Fibroblast of mammary gland (primary cell): ENCODE measurements at places on chromosomes 1 and 21.
A peak's percentile ranks its signal among the peaks of the same experiment; 100 is the strongest.

DNA sequence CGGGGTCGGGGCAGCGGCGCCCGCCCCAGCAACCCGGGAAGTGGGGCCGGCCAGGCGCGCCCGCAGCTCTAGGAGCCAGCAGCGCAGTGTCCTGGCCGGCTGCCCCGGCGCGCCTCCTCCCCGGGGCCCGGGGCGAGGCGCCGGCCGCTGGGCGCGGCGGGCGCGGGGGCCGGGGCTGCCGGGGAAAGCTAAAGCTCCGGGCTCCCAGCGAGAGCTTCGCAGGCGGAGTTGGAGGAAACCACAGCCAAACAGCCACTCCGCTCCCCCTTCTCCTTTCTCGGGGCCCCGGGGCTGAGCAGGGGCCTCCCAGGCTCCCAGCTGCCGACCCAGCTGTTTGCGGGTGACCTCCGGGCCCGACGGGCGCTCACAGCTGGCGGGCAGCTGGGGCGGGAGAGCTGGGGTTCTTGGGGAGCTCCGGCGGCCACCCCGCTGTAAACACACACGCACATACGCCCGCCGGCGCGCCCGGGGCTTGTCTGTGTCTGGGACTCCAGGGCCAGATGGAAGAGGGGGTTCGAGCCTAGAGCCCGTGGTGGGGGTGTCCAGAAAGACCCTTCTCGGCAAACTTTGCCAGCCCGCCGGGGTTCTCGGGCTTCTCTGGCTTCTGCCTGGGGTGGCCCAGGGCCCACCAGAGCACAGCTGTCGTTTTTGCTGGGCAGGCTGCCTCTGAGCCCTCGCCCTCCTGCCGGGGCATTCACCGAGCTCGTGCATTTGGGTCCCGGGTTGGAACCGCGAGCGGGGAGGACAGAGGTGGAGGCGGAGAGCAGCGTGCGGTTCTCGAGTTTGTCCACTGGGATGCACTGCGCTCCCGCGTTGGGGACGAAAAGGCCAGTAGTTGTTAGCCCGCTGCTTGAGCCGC lies 1.5 kb downstream of the AJAP1 start:
- DNase-seq: peak; percentile 43

DNA sequence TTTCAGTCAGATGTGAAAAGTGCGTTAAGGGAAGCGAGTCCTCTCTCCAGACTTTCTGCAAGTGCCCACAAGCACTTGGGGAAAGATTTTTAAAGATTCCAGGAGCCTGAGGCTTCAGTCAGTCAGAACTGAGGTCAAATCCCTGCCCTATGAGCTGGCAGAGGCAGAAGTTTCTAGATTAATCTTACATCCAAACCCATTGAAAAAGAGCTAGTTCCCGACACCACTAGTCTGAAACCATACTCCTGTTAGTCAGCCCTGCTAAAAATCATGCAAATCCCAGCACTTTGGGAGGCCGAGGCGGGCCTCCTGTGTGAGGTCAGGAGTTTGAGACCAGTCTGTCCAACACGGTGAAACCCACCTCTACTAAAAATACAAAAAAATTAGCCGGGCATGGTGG lies 21.0 kb downstream of the RSPH1 start:
- no peak for DNase-seq

DNA sequence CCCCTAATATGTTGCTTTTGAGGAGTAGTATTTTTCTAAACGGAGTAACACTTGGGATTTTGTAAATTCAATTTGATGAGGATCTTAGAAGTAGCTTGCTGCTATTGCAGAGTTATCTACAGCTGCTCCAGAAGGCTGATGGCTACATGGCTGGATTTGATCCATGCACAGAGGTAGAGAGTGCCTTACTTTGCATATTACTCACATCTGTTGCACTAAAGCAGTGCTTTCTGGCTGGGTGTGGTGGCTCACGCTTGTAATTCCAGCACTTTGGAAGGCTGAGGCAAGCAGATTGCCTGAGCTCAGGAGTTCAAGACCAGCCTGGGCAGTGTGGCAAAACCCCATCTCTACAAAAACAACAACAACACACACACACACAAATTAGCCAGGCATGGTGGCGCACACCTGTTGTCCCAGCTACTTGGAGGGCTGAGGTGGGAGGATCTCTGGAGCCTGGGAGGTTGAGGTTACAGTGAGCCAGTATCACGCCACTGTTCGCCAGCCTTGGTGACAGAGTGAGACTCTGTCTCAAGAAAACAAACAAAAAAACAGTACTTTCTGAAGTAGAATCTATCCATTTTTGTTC lies 24.6 kb downstream of the RALGPS2 start:
- peak; percentile 16 for DNase-seq

DNA sequence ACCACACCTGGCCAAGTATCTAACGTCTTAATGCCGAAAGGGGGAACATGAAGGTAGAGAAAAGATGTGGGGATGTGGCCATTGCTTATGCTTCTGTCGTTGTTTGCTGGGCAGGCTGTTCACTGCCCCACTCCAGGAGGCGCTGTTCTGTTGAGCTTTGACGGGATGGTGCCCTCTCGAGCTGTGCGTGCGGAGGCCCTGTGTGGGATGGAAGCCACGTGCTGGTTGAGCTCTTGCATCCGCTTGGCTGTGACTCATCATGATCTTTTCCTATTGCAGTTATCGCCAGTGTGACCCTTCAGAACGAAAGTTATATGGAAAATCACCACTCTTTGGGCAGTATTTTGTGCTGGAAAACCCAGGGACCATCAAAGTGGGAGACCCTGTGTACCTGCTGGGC lies 26.3 kb downstream of the MTARC1 start:
- DNase-seq: no peak

- DNase-seq: no peak
Measured at GRCh38 chr1:3420218-3420951, 34.1 kb upstream of the ARHGEF16 start.

DNA sequence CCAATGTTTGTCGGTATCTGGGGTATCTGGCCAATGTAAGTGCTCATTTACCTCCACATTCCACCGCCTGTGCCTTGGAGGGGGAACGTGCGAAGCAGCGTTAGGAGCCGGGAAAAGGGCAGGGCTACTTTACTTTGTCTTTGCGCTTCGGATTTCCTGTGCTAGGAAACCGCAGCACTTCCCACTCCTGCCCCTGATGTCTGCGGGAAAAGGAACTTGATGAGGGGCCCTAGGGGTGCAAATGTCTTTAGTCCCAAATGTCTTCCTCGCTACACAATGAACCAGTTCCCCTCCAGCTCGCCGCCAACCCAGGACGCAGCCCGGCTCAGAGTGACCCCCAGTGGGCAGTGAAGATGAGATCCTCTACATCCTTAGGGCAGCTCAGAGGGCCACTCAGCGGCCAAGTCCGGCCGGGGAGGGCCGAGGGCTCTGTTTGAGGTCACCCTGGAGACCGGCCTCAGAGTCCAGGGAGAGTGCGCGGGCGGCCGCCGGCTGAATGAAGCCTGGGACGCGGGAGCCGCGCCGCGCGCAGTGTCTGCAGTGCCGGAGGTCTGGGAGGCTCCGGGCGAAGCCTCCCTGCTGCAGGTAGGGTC lies at the start of gene DYNLT5:
Gene DYNLT5 (plus strand): TSS at position 460 of the 593 bp plus-strand sequence. CDS start 2,200 bp downstream, outside the sequence.
- peak; percentile 67 for DNase-seq

DNA sequence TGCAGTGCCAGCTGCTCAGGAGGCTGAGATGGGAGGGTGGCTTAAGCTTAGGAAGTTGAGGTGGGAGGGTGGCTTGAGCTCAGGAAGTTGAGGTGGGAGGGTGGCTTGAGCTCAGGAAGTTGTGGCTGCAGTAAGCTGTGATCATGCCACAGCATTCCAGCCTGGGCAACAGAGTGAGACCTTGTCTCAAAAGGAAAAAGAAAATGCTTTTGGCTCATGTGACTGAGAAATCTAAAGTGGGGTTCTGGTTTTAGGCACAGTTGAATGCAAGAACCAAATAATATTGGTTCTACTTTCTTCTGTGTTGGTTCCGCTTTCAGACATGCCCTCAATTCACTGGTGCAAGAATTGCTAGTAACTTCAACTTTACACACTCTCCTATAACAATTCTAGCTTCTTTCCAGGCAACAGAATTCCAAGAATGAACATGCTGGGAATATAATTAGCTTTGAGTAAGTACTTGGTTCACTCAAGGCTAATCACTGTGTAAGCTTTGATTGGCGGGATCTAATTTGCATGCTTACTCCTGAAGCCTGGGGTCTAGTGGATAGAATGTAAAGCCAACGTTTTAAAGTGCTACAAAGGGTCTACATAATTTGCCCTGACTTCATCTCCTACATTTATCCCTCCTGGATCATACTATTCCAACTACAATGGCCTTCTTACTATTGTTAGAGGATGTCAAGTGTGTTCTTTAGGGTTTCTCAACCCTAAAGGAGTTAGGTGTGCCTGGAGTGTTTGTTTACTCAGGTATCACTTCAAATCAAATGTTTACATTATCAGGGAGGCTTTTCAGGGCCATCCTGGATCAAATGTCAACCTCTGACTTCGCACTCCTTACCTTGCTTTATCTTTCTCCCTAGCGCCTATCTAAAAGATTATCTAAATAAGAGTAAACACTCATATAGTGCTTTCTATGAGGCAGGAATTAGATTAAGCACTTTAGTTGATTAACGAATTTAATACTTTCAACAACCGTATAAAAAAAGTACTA lies 115.1 kb downstream of the SLC16A1 start:
- DNase-seq: no peak

- DNase-seq: peak; percentile 24
Measured at GRCh38 chr1:231272880-231273279, 31.9 kb downstream of the GNPAT start.

DNA sequence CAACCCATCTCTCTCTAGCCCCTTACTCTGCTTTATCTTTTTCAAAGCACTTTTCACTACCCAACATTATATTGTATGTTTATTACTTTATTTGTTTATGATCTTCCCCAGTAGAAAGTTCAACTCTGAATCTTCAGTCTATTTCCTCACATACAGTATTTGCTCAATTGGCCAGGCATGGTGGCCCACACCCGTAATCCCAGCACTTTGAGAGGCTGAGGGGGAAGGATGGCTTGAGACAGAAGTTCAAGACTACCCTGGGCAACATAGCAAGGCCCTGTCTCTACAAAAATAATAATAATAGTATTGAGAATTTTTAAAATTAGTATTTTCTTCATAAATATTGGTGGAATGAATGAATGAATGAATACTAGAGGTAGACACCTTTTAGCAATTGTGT lies 1.2 kb downstream of the STPG1 start:
- DNase-seq: no peak

DNA sequence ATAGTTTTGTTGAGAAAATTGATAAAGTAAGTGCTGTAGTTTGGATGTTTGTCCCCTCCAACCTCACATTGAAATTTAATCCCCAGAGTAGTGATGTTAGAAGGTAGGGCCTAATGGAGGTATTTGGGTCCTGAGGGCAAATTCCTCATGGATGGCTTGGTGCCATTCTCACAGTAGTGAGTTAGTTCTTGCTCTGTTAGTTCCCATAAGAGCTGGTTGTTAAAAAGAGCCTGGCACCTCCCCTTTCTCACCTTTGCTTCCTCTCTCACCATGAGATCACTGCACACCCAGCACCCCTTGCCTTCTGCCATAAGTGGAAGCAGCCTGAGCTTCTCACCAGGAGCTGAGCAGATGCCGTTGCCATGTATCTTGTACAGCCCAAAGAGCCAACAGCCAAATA lies 354.8 kb upstream of the NFIA start:
- DNase-seq: no peak

DNA sequence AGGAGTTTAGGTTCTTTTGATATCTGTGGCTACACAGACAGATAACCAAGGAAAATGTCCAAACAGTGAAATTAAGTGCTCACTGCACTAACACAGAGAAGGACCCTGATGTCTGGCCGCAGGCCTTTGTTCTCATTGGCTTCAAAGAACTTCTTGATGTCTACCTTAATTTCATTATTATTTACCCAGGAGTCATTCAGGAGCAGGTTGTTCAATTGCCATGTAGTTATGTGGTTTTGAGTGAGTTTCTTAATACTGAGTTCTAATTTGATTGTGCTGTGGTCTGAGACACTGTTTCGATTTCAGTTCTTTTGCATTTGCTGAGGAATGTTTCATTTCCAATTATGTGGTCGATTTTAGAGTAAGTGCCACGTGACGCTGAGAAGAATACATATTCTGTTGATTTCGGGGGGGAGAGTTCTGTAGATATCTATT lies 15.2 kb upstream of the LGALS8 start:
- no peak for DNase-seq

DNA sequence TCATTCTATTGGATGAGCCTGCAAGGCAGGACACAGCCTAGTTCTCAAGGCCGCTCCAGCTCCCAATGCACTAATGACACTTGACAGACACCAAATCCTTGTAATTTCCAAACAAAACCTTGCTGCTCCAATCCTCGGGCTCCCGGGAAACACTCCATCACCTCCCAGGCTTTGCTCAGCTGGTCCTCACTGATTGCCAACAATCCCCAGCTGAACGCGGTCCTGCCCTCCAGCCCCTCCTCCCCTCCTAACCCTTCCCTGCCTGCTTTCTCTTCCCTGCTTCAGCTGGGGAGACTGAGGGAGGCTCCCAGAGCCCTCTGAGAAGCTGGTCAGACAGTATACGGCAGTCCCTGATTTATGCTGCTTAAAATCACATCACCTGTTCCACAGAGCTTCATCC lies 114.4 kb upstream of the TNR start:
- no peak for DNase-seq

GRCh38 chr1:191662746-191663145 lies 495.5 kb upstream of the RGS18 start:
- DNase-seq: no peak

DNA sequence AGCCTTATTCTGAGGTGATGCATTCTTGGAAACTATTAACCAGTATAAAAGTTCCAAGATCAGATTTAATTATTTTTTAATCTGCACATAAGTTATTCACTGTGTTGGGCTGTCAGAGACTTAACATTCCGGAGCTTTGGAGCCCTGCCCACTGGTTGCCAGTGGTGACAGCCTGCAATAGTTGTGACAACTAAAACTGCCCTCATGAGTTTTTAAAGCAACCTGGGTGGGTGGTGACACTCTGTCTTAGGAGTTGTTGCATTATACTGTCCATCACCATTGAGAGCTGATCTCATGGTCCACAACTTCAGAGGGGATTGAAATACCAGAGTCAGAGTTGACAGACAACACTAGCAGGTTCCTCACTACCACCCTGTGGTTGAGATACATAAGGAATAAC lies 653.9 kb upstream of the USP24 start:
- no peak for DNase-seq

DNA sequence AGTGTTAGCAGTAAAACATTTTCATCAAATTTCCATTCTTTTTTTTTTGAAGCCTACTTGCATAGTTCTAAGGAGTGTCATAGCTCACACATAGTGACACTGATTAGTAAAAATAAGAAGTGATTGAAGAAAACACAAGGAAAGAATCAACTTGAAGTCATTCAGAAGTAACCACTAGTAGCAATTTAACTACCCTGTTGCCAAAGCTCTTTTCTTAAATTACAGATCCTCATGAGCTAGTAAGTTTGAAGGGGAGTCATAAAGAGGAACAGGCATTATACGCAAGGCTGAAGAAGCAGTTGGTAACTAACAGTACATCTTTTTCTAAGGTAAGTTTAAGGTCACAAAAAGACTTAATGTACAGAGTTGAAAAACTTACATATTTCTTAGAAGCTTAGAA lies 332.2 kb downstream of the CHRM3 start:
- DNase-seq: no peak

- no peak for DNase-seq
Measured at GRCh38 chr1:216054600-216054999, 368.6 kb downstream of the USH2A start.
